ENCODE measurements at places on chromosomes 13 and 19. TPM values are rescaled to one million over a fixed set of nuclear protein-coding genes. Genes with fewer than 3 reads are reported as not detected.
A peak's percentile ranks its signal among the peaks of the same experiment; 100 is the strongest.

The CD79A gene
- total RNA-seq = 3.5 TPM

The KIR3DL1 gene
- not detected for total RNA-seq

The ZNF554 gene
- total RNA-seq = 5.1 TPM

DNA sequence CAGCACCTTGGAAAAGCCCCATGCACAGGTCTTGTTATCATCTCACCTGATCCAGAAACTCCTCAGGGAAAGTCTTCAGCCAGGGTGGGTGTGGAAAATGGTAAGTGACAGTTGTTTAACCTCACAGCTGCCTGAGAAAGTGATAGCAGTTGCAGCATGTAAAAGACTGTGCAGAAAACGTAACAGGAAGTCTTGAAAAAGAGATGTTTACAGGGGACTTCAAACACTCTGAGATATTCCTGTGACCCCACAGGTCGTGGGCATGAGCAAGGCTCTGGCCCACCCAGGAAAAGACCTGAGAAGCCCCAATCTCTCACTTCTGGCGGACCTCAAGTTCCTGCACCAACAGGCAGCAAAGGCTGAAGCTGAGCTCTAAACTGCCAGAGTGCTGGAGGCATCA is 826.9 kb downstream of the UQCRFS1 start:
- no peak overlapping the region for H3K4me3 ChIP-seq
- H3K27ac ChIP-seq = no peak overlapping the region
- no peaks in the 10 kb centered on the region for H3K36me3 ChIP-seq
- no peak for DNase-seq

DNA sequence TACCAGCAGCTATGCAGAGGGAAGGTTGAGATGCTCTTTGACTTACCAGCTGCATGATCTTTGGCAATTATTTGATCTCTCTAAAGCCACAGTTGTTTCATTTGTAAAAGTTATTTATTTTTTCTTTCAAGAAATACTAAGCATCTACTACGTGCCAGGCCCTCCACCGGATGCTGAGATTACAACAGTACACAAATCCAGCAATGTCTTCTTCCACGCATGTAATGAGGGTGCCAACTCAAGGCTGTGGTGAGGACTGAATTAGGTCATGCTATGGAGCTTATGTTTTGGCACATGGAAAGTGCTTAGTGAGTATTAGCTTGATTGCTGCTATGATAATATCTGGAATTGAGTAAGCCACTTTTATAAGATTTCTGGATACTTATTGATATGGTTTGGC is 358.2 kb downstream of the IRS2 start:
- H3K27ac ChIP-seq = no peak overlapping the region
- H3K4me1 ChIP-seq = no peaks in the 10 kb centered on the region
- H3K4me3 ChIP-seq = no peak overlapping the region
- no peaks in the 10 kb centered on the region for H3K27me3 ChIP-seq

DNA sequence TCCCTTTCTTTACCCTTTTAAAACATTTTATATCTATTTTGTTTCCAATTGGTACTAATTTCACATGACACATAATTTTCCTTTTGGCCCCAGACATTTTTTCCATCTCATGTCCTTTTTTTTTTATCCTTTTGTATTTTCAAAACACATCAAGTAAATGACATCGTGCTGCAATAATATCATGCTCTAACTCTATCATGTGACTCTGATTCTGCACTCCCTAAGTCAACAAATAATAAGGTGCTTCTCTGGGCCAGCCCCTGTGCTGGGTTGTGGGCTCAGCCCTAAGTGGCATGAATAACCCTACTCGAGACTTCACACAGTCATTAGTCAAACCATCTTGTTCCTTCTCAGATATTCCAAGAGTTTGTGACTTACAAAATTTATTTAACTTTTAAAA is 21.7 kb downstream of the NALCN start:
- H3K36me3 ChIP-seq = no peaks in the 10 kb centered on the region
- H3K4me1 ChIP-seq = no peaks in the 10 kb centered on the region
- H3K27me3 ChIP-seq = no peaks in the 10 kb centered on the region
- no peak for DNase-seq
- no peak overlapping the region for H3K27ac ChIP-seq

DNA sequence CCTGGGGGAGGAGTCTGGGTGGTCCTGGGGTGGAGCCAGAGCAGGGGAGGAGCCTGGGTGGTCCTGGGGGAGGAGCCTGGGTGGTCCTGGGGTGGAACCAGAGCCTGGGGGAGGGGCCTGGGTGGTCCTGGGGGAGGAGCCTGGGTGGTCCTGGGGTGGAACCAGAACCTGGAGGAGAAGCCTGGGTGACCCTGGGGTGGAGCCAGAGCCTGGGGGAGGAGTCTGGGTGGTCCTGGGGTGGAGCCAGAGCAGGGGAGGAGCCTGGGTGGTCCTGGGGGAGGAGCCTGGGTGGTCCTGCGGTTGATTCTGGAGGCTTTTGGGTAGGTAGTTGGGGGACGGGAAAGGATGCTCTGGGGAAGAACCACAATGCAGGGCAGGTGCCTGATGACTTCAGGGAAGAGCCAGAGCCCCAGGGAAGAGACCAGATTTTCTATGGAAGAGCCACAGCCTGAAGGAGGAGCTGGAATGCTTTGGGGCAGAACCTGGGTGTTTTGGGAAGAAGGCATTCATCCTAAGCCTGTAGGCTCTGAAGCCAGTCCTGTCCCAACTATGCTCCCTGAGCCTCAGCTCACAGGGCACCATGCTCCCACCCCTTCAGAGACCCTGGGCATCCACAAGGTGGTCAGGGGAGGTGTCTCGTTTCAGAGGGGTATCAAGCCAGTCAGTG is 15.0 kb downstream of the MRPS12 start:
- no peaks in the 10 kb centered on the region for H3K36me3 ChIP-seq
- no peak for DNase-seq
- H3K27me3 ChIP-seq = no peaks in the 10 kb centered on the region
- H3K27ac ChIP-seq = no peak overlapping the region
- peaks cover 6% of the 10 kb centered on the region for H3K4me1 ChIP-seq

DNA sequence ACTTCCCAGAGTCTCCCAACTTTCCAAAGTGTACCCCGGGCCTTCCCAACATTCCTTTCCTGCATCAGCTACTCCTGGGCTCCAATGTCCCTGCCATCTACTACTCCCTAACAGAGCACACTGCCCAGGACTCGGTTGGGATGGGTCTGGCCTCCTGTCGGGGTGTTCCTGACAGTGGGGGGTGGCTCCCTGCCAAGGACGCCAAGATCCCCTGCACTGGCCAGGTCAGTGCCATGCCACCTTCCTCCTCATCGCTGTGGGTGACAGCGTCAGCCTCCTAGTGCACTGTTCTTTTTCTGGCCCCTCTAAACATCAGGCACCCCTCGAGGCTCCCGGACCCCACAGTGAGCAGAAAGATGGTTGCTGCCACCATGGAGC is 13.8 kb downstream of the EPS15L1 start:
- H3K27me3 ChIP-seq = no peaks in the 10 kb centered on the region
- no peak for DNase-seq
- no peak overlapping the region for H3K4me3 ChIP-seq
- H3K4me1 ChIP-seq = peaks cover 3% of the 10 kb centered on the region
- H3K27ac ChIP-seq = no peak overlapping the region
- no peaks in the 10 kb centered on the region for H3K36me3 ChIP-seq

- no peaks in the 10 kb centered on the region for H3K36me3 ChIP-seq
- DNase-seq = peak; percentile 58
- peak overlapping the region; percentile 94 for H3K27ac ChIP-seq
- H3K4me3 ChIP-seq = peak overlapping the region; percentile 95
- peaks cover 17% of the 10 kb centered on the region for H3K4me1 ChIP-seq
Observed at GRCh38 chr19:2426611-2427428, 566 bp downstream of the TIMM13 start.

DNA sequence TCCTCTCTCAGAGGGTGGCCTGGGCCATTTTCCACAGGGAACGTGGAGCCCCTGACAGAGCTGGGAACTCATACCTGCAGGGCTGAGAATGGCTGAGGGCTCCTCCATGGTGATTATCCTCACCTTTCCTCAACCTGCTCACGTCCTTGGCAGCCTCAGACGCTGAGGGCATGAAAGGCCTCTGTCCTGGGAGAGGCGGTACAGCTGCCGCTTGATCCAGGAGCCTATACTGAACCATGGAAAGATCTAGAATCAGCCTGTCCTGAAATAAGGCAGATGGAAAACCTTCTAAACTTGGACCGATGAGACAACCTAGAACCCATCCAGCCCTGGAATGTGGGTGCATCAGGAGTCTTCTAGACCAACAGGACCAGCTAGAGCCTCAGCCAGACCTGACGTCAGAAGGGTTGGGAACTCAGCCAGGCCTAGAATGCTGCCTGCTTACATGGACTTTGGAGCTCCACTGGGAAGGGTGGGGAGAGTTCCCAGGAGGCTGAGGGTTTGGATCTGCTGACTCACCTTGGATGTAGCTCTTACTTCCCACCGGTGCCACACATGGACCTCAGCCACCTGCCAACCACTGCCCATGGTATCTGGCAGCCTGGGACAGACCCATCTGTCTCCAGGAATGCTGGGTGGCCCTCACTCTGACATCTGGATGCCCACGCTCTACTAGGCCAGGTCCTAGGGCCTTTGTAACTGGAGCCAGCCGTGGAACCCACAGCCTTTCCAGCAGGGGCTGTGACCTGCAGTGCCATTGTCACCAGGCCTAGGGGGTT is 7.5 kb downstream of the KCTD15 start:
- H3K27me3 ChIP-seq = no peaks in the 10 kb centered on the region
- no peaks in the 10 kb centered on the region for H3K36me3 ChIP-seq
- DNase-seq = peak; percentile 96
- H3K4me1 ChIP-seq = peaks cover 14% of the 10 kb centered on the region
